Neural crest cell (in vitro differentiated cells): ENCODE measurements at places on chromosomes 4 and X. TPM values are rescaled to one million over a fixed set of nuclear protein-coding genes. Genes with fewer than 3 reads are reported as not detected.

The HOPX gene
- not detected in 2 replicates for total RNA-seq

The RS1 gene
- not detected in 2 replicates for total RNA-seq

The CFI gene
- total RNA-seq = not detected in 2 replicates

The NAP1L3 gene
- total RNA-seq = 34.5 and 34.6 TPM in 2 replicates
